Stimulated activated naive CD4-positive, alpha-beta T cell (primary cell): ENCODE measurements at places on chromosomes 13 and 19.

DNA sequence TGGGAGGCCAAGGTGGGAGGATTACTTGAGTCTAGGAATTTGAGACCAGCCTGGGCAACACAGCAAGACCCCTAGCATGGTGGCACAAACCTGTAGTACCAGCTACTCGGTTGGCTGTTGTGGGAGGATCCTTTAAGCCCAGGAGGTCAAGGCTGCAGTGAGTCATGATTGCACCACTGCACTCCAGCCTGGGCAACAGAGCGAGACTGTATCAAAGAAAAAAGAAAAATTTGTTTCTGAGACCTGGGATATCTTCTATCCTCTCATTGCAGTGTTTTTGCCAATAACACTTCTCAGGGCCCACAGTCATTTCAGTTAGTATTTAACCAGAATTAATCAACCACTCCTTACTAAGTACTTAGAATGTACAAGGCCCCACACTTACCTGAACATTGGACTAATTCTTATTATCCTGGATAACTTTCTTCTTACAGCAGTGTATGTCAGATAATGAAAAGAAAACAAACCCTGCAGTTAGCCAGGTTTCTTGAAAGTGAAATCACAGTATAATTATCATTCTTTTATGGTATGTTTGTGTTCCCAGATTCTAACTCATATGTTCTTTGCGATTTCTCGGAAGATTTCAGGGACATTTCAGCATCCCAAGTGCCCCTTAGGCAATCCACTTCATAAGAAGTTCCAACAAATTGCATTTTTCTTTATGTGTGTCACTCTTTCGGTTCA, 75.6 kb upstream of the KLF5 start:
- DNase-seq = no peak

DNA sequence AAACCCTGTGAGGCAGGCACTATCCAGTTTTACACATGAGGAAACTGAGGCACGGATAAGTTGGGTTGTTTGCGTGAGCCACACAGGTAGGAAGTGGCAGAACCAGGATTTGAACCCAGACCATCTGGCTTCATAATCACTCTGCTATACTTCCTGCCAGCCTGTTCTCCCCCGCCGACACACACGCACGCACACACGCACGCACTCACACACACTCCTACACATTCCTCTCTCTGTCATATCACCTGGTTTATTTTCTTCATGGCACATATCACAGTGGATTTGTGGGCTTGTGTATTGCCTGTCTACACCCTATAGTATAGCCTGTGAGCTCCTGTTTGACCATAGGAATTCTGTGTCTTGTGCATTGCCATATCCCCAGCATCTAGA, 140.0 kb downstream of the SIPA1L3 start:
- DNase-seq = no peak

GRCh38 chr13:39777021-39777420, 121.6 kb downstream of the COG6 start:
- no peak for DNase-seq

- no peak for DNase-seq
Measured at GRCh38 chr13:76638181-76638580, 248.0 kb downstream of the KCTD12 start.
